Endothelial cell (in vitro differentiated cells): ENCODE measurements at places on chromosomes 11 and 22. TPM values are rescaled to one million over a fixed set of nuclear protein-coding genes. Genes with fewer than 3 reads are reported as not detected.

GRCh38 chr11:34744511-34744910, 123.6 kb downstream of the EHF start:
- no peak for DNase-seq

DNA sequence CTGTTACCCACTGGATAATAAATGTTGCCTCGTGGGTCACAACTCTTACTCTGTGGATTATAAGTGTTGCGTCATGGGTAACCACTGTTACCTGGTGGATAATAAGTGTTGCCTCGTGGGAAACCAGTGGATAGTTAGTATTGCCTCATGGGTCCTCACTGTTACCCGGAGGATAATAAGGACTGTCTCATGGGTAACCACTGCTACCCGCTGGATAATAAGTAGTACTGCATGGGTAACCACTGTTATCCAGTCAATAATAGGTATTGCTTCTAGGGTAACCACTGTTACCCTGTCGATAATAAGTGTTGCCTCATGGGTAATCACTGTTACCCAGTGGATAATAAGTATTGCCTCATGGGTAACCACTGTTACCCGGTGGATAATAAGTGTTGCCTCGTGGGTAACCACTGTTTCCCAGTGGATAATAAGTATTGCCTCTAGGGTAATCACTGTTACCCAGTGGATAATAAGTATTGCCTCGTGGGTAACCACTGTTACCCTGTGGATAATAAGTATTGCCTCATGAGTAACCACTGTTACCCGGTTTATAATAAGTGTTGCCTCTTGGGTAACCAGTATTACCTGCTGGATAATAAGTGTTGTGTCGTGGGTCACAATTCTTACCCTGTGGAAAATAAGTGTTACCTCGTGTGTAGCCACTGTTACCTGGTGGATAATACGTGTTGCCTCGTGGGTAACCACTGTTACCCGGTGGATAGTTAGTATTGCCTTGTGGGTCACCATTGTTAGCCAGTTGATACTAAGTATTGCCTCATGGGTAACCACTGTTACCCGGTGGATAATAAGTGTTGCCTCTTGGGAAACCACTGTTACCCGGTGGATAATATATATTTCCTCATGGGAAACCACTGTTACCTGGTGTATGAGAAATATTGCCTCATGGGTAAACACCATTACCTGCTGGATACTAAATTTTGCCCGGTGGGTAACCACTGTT, 15.7 kb upstream of the NXPE4 start:
- no peak for DNase-seq

DNA sequence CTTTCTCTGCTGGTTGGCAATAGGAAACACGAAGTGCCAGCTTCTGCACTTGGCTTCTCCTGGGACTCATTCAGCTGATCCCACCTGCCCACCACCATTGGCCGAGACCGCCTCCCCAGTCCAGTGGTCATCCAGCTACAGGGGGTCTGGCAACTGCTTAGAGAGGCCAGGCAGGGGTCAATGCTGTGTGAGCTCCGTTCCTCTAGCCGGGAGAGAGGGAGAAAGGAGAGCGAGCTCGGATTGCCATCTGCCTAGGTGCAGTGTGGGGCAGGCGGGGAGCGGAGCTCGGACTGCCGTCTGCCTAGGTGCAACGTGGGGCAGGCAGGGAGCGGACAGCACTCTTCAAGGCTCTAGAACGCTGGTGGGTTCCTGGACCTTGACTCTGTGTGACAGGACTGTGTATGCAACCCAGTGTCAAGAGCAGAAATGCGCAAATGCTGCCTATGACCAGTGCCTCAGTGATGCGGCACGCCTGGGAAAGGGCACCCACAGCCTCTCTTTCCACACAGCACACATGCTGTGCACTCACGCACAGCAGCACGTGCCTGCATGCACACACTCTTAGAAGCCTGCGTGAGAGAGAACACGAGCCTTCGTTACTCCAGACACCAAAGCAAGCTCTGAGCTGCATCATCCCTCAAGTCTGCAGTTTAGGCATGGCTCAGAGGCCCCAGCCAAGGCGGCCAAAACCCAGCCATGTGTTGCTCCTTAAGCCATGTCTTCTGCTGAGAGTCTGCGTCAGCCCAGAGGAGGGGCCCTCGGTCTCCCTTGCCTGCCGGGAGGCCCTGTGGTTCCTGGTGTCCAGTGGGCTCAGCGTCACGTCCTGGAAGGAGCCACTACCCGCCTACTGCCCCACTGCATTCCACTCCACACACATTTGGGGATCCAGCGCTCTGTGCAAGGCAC, 26.8 kb upstream of the JAM3 start:
- DNase-seq: no peak

DNA sequence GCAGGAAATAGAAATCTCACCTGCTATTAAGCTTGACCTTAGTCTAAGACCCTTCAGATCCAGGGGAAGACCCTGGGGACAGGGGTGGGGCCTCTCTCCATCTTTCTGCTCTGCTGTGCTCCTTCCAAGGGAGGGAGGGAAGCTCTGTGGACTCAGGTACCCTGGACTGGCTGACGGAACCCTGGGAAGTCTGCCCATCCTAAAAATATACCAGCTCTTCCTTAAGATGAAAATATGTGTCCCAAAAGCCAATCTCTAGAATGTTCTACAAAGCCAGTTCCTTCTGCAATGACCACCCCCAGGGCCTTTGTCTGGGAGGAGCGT, 73.7 kb downstream of the RTL6 start:
- DNase-seq: no peak

DNA sequence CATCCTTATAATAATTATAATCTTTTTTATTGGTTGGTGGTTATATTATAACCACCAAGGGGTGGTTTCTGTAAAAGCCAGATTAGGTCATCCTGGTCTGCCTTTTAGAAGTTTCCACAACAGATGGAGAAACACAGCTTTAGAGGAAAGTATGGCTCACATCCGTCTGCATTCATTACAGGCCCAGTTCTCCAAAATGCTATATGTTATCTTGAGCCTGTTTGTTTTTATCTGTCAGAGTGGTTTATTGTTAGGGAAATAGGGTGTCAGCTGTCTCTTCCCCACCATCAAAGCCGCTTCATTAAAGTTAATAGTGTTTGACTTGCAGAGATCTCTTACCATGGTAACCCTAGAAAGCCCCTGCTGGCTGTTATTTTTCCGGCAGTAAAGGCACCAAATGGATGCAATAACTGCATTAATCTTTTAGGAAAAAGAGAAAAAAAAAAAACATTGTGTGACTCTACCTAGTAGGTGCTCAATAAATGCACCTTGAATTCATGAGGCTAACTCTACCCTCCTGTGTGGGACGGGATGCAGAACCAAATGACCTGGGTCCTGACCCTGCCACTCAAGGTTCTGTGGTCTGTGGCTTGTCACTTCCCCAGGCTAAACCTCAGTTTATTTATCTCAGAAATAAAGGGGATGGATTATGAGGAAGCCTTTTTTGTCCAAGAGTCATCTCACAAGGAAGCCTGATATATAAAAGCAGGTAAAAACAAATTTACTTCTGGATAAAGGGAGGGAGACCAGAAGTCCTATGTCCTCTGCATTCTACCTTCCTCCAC, 118.3 kb downstream of the WT1 start:
- DNase-seq: no peak

SLC35C1 gene
- total RNA-seq: 13.9 TPM

GNG3 gene
- total RNA-seq: 1.1 TPM

PLA2G6 gene
- 22.5 TPM for total RNA-seq

NXF1 gene
- total RNA-seq: 50.8 TPM

LRP5 gene
- total RNA-seq: 72.3 TPM
